NCI-H82 (cell line): ENCODE measurements at places on chromosomes 3 and 15.

GRCh38 chr3:24764236-24764915 is 269.7 kb upstream of the THRB start:
- DNase-seq, result no peak

DNA sequence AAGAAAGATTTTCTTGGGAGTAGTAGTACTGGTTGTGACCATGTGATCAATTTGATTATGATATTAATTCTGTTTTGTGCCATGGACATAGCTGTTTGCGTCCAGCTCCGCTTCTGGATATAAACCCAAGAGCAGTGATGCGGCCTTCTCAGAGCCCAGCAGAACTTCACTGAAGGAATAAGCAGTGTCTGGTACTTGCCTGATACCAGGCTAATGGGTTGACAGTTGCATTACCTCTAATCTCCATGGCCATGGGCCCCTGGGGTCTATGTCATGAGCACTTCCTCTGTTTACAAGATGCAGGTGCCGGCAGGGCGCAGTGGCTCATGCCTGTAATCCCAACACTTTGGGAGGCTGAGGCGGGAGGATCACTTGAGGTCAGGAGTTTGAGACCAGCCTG is 36.3 kb upstream of the RAB6B start:
- no peak for DNase-seq

DNA sequence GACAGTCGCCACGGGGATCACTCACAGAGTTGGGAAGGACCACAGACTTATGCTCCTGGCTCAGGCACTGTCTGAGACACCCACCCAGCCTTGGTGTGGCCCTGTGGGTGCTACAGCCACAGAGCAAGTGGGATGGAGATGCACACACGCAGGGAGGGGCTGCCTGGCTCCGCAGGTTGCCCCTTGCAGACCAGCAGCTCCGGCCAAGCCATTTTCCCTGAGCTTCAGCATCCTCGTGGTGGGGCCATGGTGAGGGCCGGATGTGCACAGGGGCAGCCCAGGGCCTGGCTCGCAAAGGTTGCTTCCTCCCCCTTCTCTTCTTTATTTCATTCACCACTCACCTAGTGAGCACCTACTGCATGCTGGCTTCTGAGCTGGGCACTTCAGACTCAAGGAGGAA is 55.4 kb upstream of the GRIP2 start:
- DNase-seq, result no peak

DNA sequence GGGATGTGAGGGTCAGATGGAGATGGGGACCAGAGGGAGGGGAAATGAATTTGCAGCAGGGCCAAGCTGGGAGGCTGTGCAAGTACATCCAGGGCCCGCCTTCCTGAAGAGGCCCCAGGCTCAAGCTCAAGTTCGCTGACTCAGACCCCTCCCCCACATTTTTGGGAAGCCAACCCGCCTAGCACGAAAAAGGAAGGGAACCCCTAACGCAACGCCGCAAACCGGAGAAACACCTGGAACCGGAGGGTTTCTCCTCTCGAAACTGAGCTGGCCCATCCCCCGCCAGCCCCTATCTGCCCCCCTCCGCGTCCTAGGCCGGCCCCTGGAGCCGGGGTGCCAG is 624 bp downstream of the AP3B2 start:
- DNase-seq, result peak; percentile 57
